ENCODE measurements at places on chromosomes 4 and X. TPM values are rescaled to one million over a fixed set of nuclear protein-coding genes. Genes with fewer than 3 reads are reported as not detected.

- no peak overlapping the region for H3K4me3 ChIP-seq
- H3K4me1 ChIP-seq: no peaks in the 10 kb centered on the region
- no peak for DNase-seq
- no peaks in the 10 kb centered on the region for H3K27me3 ChIP-seq
- H3K27ac ChIP-seq: no peak overlapping the region
Observed at GRCh38 chrX:136453771-136454170, 34.0 kb upstream of the BRS3 start.

The H2BW2 gene
- not detected for total RNA-seq

DNA sequence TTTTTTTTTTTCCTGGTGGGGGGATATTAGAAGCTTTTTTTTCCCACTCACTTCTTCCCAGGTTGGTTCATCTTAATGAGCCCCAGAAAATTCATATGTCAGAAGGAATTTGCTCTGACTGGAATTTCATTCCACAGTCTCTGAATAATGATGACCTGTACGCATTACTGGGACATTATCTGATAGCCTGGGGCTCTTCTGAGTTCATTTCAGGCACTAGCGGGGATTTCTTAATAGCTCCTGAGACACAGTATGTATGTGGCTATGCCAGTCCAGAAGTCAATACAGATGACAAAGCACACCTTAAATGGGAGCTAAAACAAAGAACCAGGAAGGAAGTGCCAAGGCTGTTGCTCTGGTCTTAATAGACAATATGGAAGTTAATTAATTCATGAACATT is 295.2 kb upstream of the IGFBP7 start:
- no peak overlapping the region for H3K4me3 ChIP-seq
- H3K27me3 ChIP-seq: no peaks in the 10 kb centered on the region
- no peak for DNase-seq
- no peaks in the 10 kb centered on the region for H3K36me3 ChIP-seq

DNA sequence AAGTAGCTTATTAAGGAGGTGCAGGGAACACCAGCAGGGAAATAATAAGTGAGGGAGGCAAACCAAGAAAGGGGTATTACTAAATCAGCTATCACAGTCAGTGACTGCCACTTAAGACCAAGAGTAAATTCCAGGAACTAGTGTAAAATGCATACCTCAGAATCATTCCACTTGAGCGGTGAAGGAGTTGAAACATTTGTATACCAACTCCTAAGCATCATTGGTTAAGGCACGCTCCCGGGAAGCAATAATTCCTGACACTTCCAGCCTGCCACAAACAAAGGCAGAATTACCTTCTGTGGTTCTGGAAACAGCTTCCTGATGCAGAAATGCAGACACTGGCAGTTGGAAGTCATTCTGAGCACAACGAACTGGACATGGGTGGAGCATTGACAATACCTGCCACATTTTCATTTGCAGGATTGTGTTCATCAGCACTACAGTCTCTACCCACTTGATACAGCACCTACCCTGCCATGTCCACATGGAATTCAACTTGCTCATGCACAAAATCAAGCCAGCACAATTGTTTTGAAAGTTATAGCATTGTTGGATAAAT is 82.1 kb downstream of the PPP1R2C start:
- H3K4me3 ChIP-seq: no peak overlapping the region
- H3K4me1 ChIP-seq: no peaks in the 10 kb centered on the region
- H3K27ac ChIP-seq: no peak overlapping the region
- no peak for DNase-seq
- H3K27me3 ChIP-seq: no peaks in the 10 kb centered on the region
- H3K36me3 ChIP-seq: no peaks in the 10 kb centered on the region

The SERPINA7 gene
- not detected for total RNA-seq

Data from aorta (tissue), 5 donors.